ENCODE measurements at places on chromosomes 6 and 20.
A peak's percentile ranks its signal among the peaks of the same experiment; 100 is the strongest.

GRCh38 chr6:91166271-91167046 lies 579.6 kb upstream of the MAP3K7 start:
- no peak for DNase-seq
- H3K27me3 ChIP-seq = no peaks in the 10 kb centered on the region
- H3K4me3 ChIP-seq = no peak overlapping the region
- no peaks in the 10 kb centered on the region for H3K36me3 ChIP-seq
- H3K4me1 ChIP-seq = peaks cover 3% of the 10 kb centered on the region

DNA sequence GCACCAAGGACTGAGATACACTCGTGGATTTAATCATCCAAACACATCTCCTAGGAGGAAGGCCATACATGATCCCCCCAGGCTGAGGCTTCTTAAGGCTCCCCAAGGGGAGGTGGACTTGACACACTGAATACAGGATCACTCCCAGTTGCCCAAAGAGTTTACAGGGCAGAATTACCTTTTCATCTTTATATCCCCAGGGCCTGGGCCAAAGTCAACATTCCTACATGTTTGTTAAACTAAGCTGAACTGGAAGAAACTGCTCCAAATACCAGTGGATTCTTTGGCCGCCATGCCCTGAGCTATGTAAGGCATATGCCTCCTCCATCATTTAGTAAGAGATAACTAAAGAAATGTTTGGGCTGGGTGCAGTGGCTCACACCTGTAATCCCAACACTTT lies 22.2 kb upstream of the SERPINB1 start:
- no peaks in the 10 kb centered on the region for H3K27me3 ChIP-seq

- H3K4me1 ChIP-seq = no peaks in the 10 kb centered on the region
- no peak overlapping the region for H3K4me3 ChIP-seq
- H3K27me3 ChIP-seq = no peaks in the 10 kb centered on the region
- H3K27ac ChIP-seq = no peak overlapping the region
Measured at GRCh38 chr6:48765352-48765961, 654.5 kb upstream of the PTCHD4 start.

DNA sequence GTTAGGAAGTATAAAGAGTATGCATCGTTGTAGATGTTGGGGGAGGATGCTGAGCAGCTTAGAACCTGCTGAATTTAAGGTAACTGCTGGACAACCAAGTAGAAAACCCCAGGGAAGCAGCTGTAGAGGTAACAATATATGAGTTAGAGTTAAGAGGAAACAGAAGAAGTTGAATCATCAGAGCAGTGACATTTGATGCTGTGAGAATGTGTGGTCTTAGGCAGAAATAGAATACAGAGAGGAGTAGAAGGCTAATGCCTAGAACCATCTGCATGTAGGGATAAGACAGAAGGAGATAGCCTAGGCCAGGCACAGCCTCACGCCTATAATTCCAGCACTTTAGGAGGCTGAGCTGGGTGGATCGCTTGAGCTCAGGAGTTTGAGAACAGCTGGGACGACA lies 22.6 kb upstream of the DYNLRB1 start:
- no peak overlapping the region for H3K4me3 ChIP-seq
- H3K4me1 ChIP-seq = no peaks in the 10 kb centered on the region
- H3K27ac ChIP-seq = no peak overlapping the region

DNA sequence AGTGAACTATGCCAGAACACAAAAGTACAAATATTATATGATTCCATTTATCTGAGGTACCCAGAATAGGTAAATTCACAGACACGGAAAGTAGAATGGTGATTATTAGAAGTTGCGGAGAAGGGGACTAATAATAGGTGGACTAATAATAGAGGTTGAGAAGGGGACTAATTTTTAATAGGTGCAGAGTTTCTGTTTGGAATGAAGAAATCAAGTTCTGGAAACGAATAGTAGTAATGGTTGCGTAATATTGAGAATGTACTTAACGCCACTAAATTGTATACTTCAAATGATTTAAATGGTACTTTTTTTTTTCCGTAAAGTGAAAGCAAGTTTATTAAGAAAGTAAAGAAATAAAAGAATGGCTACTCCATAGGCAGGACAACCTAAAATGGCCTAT lies 33.2 kb downstream of the B4GALT5 start:
- H3K27me3 ChIP-seq = no peaks in the 10 kb centered on the region
- no peaks in the 10 kb centered on the region for H3K36me3 ChIP-seq
- H3K4me1 ChIP-seq = peaks cover 18% of the 10 kb centered on the region
- no peak for DNase-seq

DNA sequence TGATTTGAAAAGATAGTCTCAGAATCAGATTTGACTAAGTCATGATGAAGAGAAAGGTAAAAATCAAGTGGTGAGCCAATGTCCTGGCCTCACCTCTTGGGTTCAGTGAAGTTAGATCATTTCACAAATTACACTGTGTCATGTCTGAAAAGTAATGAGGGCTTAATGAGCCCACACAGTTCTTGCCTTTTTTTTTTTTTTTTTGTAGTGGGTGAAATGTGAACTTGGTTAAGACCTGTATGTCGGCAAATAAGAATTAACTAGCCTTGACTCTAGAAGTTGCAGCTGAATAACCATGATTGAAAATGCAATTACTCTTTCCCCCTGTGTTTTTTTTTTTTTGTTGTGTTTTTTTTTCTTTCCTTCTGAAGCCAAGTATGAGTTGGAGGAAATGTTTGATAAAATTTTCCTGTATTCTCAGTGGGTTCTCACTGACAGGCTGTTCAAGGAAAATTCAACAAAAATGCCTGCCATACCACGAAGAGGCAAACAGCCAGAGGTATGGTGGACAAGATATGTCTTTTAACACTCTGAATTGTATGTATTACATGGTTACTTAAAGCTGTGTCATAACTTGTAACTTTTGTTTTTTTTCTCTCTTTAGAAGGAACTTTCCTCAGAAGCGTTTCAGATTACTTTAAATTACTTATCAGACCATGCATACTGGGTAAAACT lies 135.2 kb upstream of the MLIP start:
- no peak overlapping the region for H3K27ac ChIP-seq
- H3K36me3 ChIP-seq = no peaks in the 10 kb centered on the region
- no peak overlapping the region for H3K4me3 ChIP-seq

- no peak for DNase-seq
- no peaks in the 10 kb centered on the region for H3K36me3 ChIP-seq
- H3K4me1 ChIP-seq = peaks cover 16% of the 10 kb centered on the region
Measured at GRCh38 chr6:139547122-139547776, 172.8 kb upstream of the CITED2 start.

DNA sequence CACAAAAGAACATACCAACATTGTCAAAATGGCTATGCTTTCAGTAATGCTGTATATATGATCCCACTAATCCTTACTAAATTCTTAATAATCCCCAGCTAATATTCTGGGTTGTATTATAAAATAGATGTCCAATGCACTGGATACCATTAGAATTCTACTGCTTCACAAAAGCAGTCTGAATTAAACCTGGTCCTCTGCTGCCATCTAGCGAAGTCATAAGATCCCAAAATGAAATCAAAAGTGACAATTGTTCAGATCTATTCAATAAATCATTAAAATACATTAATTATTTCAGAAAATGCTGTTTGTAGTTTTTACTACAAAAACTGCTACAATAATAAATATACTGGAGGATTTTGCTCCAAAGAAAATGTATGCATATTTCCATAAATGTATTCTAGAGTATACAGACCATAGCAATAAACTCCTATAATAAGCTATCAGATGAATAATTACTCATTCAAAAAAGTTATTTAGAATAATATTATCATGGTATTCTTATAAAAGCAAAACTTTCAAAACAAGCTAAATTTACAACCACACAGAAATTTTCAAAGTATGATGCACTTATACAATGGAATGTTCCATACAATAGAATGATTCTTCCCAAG lies 92.6 kb downstream of the RNGTT start:
- H3K27me3 ChIP-seq = no peaks in the 10 kb centered on the region
- no peaks in the 10 kb centered on the region for H3K4me1 ChIP-seq
- peaks cover 2% of the 10 kb centered on the region for H3K36me3 ChIP-seq
- peak; percentile 61 for DNase-seq

DNA sequence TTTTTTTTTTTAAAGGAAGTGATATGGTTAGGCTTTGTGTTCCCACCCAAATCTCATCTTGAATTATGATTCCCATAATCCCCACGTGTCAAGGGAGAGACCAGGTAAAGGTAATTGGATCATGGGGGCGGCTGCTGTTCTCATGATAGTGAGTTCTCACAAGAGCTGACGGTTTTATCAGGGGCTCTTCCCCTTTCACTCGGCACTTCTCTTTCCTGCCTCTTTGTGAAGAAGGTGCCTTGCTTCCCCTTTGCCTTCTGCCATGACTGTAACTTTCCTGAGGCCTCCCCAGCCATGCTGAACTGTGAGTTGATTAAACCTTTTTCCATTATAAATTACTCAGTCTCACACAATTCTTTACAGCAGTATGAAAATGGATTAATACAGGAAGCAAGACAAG lies 64.3 kb downstream of the ZFP64 start:
- no peak overlapping the region for H3K4me3 ChIP-seq
- no peaks in the 10 kb centered on the region for H3K27me3 ChIP-seq
- H3K4me1 ChIP-seq = no peaks in the 10 kb centered on the region
- H3K27ac ChIP-seq = no peak overlapping the region
- no peak for DNase-seq

GRCh38 chr6:149867876-149868640 lies 3.9 kb upstream of the LRP11 start:
- no peak for DNase-seq
- H3K4me3 ChIP-seq = no peak overlapping the region
- no peak overlapping the region for H3K27ac ChIP-seq
- peaks cover 6% of the 10 kb centered on the region for H3K4me1 ChIP-seq

- DNase-seq = no peak
- no peak overlapping the region for H3K27ac ChIP-seq
- no peaks in the 10 kb centered on the region for H3K27me3 ChIP-seq
- H3K4me1 ChIP-seq = peaks cover 6% of the 10 kb centered on the region
Measured at GRCh38 chr6:167300902-167301777, 10.0 kb downstream of the UNC93A start.

GRCh38 chr6:156449128-156449527 lies 328.1 kb upstream of the ARID1B start:
- no peaks in the 10 kb centered on the region for H3K4me1 ChIP-seq
- H3K27ac ChIP-seq = no peak overlapping the region
- no peak overlapping the region for H3K4me3 ChIP-seq
- no peak for DNase-seq
- no peaks in the 10 kb centered on the region for H3K36me3 ChIP-seq

Data from neuronal stem cell (in vitro differentiated cells).